ENCODE measurements at places on chromosomes 12 and 14.

GRCh38 chr14:32142341-32142740 lies 59.5 kb upstream of the RNU6-7 start:
- no peak for DNase-seq

DNA sequence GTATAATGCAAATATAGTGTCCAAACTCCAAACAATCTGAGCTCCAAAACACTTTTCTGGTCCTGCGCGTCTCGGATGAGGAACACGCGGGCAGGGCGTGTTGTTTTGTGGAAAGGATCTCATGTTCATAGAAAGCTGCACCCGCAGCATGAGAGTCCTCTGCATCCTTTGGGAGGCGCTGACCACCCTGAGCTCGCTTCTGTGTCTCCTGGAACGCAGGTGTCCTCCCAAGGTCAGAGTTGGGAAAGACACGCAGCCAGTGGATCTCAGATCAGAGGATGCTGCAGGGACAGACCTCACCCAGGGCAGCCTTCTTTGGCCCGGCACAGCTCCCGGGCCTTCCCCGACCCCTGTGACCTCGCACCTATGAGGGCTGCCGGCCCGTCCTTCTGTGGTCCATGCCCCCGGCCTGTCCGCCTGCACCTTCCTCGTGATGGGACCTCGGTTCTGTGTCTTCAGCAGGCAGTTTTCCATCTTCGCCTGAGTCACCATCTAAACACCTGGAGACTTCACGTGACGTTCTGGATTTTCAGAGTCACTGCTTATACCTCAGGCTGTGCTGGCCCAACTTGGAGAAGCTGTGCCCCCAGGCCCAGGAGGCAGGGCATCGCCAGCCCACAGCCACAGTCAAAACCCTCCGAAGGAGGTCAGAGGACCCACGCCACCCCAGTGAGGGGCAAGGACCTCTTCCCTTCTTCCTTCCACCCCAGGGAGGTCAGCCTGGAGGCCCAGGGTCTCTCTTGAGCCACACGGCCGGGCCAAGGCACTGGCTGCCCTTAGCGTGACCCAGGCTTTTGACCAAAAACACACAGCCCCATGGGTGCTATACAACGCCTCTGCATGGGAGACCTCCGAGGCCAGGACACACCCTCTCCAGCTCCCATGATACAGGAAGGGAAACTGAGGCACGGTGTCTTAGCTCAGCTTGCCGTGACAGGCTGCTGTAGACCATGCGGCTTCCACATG lies 25.9 kb downstream of the MMP17 start:
- DNase-seq, result no peak

DNA sequence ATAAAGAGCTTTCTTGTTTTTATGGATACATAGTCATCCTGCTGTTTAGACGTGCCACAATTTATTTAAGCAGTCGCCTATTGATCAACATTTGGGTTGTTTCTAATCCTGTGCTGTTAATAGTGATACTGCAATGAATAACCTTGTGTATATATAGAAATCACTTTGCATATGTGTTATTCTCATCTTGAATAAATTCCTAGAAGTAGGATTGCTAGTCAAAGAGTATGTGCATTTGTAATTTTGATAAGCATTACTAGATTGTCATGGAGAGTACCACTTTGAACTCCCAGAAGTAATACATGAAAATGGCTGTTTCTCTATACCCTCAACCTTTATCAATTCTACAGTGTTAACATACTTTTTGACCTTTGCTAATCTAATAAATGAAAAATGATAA lies 44.9 kb upstream of the KCNH3 start:
- no peak for DNase-seq

GRCh38 chr14:32703183-32703621 lies 235.5 kb upstream of the NPAS3 start:
- no peak for DNase-seq

DNA sequence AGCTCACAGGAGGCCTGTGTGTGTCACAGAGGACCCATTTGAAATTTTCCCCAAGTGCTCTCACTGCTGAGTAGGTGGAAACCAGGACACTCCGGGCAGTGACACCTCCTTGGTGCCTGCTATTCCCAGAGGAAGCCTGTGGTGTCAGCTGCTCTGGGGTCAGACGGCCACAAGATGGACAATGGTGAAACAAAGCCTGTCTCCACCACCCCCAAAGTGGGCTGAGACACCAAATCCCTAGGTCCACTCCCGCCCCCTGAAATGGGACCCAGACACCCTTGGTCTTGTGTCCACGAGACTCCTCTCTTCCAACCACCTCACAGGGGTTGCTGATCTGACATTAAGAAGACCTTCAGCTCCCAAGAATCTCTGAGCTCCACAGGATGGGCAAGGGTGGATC lies 7.0 kb downstream of the KCNH3 start:
- no peak for DNase-seq

GRCh38 chr12:52005903-52006703 lies 643 bp upstream of the TAMALIN start:
- DNase-seq, result no peak

GRCh38 chr14:104697317-104697703 lies 7.9 kb downstream of the INF2 start:
- no peak for DNase-seq

Data from esophagus squamous epithelium (tissue), 5 donors.